ENCODE measurements at places on chromosomes 7 and 10.

- DNase-seq = no peak
These were observed 13.4 kb upstream of the NT5C3A start for GRCh38 chr7:33075818-33076518.

DNA sequence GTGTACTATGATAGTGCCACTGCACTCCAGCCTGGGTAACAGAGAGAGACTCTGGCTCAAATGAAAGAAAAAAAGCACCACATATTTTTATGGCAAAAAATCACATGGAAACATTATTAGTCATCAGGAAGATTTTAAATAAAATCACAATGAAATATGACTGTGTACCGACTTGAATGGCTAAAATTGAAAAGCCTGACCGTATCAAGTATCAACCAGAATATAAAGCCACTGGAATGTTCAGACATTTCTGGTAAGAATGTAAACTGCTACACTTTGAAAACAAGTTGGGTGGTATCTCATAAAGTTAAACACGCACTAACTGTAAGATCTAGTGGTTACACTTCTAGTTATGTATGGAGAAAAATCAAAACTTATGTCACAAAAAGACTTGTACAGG, 306.7 kb upstream of the MBL2 start:
- DNase-seq = no peak

DNA sequence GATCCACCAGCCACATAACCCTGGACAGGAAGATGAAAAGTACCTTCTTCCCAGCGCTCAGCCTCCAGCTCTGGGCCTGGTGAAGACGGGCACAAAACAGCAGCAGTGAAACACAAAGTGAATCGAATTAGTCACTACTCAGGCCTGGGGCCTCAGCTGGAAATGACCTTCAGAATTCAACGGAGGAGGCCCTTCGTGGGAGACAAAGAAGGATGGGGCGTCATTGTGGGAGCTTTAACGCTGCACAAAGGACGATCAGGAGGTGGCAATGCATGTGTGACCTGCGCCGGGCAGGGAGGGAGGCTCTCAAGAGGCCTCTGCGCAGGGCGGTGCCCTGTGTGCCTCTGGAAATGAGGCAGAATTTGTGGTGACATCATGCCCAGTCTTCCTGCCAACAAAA, 161.9 kb downstream of the DNAJB6 start:
- no peak for DNase-seq

- DNase-seq = no peak
These were observed 207.7 kb upstream of the SHH start for GRCh38 chr7:156019776-156020565.

DNA sequence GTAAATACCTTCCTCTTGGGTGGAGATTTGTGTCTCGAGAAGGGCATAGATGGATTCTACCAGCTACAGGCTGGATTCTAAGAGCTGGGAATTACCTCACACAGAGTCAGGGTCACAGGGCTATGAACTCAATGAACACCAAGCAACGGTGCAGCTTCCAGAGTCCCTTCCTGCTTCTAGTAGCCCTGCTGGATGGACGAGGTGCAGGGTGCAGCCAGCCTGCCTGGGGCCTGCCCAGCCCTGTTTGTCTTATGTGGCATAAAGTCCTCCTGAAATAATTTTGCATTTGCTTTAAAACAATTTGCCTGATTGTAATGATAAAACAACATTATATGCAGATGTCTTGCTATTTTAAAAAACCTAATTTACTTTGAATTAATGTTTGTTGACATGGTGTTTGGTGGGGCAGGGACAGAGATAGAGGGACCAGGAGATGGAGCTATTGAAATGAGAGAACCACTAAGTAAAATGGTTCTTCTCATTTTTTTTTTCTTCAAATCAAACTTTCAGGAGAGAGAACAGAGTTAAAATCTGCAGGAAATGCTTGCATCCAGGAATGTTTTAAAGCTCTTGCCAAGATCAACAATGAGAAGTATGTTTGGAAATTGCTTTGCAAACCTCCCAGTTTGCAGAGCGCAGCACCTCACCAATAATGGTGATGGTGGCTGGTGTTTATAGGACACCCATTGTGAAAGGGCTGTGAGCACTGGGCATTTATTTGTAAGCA, 305.4 kb upstream of the PODXL start:
- no peak for DNase-seq

DNA sequence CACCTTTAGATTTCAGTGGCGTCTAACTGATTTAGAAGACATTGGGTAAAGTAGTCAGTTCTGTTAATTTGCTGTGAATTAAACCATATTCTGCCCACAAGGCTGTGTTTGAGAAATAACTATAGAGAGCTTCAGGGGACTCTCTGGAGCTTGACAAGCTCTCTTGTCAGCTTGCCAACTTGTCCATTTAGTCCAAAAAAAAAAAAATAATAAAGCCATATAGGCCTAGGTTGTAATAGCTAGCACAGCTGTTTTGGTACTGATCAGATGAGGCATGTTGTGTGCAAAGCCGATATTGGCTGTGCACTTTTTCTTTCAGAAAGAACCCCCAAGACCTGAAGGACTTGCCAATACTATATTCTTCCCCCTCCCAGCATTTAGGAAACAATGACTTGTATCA, 20.2 kb upstream of the ZNF282 start:
- no peak for DNase-seq

DNA sequence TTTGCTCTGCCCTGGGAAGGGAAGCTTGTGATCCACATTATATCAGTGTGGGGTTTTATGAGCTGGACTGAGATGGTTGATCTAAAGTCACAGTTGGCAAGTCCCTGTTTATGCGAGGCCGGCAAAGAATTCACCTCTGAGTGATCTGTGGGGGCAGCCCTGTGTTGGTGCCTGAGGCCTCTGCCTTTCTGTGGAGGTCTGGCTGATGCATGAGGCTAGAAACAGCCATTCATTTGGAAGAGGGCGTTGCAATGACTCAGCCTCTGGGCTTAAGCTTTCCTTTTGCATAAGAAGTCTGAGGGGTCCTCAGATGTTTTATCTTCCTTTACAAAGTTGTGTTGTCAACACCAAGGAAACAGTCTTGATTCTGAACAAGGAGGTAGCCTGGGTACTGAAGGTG, 126.9 kb downstream of the MGMT start:
- DNase-seq = no peak

DNA sequence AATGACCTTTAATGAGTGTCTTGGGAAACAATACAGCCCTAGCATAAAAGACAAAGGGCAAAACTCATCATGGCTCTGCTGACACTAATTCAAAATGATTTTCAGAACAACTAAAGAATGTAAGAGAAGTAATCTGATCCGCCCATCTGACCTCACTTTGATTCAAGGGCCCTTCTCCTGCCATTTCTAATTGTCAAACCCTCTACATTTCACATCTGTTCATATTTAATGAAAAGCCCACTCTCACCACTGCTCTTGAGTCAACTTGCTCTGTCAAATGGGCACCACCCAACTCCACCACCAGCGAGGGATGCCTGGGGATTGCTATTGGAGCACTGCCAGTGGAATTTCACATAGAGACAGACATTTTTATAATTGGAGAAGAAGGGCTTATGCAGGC, 639.2 kb downstream of the KCNMA1 start:
- DNase-seq = no peak

- DNase-seq = no peak
These were observed 623.9 kb downstream of the SORCS1 start for GRCh38 chr10:106540645-106541044.

DNA sequence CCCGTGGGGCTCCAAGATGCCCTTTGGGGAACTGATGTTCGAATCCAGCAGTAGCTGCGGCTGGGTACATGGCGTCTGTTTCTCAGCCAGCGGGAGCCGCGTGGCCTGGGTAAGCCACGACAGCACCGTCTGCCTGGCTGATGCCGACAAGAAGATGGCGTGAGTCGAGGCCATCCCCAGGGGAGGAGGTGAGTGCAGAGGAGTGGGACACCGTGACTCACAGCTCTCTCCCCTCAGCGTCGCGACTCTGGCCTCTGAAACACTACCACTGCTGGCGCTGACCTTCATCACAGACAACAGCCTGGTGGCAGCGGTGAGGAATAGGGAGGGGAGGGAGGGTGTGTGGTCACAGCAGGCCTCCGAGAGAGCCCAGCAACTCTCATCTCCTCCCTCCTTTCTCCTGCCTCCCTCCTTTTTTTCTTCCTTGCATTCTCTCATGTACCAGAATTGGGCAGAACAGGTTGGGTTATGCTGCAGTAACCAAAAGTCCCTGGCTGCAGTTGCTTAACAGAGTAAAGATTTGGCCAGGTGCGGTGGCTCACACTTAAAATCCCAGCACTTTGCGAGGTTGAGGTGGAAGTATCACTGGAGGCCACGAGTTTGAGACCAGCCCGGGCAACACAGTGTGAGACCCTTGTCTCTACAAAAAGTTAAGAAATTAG, 16.5 kb downstream of the ARPC1B start:
- DNase-seq = no peak

GRCh38 chr10:51875610-51876009, 176.2 kb upstream of the CSTF2T start:
- DNase-seq = no peak

- peak; percentile 18 for DNase-seq
These were observed 24.6 kb upstream of the ITGA8 start for GRCh38 chr10:15744217-15744865.

DNA sequence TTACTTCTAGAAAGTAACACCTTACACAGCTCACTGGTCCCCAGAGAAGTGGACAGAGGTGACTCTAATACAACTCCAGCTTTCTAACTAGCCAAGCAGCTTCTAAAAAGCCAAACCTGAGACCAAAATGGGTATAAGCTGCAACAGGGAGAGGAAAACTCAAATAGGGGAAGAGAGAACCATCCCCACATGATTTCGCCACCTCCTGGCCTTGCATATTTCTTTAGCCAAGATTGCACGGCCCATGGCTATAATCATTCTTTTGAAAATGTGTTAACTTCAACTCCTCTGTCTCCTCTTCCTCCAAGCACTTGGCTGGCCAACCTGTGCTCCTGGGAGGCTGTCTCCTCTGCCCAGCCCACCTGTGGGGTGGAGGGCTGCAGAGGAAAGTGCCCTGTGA, 28.7 kb downstream of the NUP42 start:
- DNase-seq = no peak

DNA sequence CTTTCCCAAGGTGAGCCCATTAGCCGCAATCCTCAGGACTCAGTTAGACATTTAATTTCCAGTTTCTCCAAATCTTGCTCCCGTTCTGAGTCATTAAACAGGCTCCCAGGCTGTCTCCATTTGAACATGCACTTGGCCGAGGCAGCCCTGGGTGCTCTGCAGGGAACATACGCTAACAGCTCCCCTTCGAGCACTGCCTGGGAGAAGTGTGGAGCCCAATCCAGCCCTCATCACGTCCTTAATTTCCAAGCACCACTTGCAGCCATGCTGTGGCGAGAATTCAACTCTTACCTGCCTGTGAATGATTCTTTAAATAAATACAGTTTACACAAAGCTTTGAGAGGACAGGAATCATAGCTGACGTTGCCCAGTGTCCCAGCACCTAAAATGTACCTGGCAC, 218.2 kb downstream of the CCSER2 start:
- DNase-seq = no peak

GRCh38 chr7:74544706-74545469, 91.2 kb downstream of the GTF2IRD1 start:
- no peak for DNase-seq

GRCh38 chr7:82567841-82568240, 124.3 kb upstream of the CACNA2D1 start:
- DNase-seq = no peak

- DNase-seq = no peak
These were observed 126.0 kb downstream of the GATA3 start for GRCh38 chr10:8180360-8181109.

DNA sequence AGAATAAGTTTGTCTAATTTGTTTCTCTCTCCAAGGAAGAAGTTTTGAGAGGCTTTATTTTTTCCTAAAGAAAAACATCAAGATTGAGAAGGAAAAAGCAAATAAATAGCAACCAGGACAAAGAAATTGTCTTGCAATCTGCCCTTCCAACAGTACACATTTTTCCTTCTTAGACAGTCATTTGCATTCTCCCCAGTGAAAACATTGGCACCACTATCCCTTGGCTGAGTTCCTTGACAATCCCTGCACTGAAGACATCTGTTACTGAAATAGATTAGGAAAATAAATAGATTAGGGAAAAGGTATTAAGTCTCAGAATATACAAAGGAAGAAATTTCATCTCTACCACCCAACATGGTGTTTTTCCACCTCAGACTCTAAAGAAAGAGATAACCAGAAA, 12.2 kb upstream of the TMEM243 start:
- no peak for DNase-seq

DNA sequence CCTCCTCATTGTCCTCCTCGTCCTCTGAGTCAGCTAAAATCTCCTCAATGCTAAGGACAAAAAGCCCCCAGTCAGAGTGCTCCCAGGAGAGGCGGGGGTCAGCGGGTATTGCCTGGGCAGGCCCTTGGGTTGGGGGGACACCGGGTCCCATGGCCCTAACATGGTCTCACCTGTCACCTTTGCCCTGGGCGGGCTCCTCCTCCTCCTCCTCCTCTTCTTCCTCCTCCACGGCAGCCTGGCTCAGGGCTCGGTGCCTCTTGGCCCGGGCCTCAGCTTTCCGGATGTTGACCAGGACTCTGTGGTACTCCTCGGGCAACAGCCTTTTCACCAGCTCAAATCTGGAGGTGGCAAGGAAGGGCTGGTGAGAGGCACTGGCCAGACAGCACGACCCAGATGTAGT, 32.0 kb upstream of the FRAT2 start:
- DNase-seq = no peak

GRCh38 chr10:92627845-92628480, 35.0 kb downstream of the KIF11 start:
- DNase-seq = no peak

- no peak for DNase-seq
These were observed 31.8 kb upstream of the ABCA13 start for GRCh38 chr7:48139459-48139858.

GRCh38 chr7:42794673-42795072, 117.2 kb downstream of the C7orf25 start:
- no peak for DNase-seq

DNA sequence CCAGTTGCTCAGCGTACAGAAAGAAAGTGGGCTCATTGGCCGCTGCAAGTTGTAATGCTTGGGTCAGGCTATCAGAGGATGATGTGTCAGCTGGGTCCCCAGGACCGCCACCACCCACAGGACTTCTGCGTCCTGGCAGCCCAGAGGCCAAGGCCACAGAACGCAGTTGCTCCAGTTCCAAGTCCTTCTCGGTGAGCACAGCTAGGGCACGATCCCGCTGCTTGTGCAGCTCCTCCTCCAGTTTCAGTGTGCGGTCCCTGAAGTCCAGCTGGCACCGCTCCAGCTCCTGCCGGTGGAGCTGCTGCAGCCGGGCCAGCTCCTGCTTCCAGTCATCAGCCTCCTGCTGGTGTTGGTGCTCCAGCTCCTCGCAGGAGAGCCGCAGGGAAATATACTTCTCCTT, 3.0 kb downstream of the GCC1 start:
- no peak for DNase-seq

- DNase-seq = no peak
These were observed 23.9 kb upstream of the SPAM1 start for GRCh38 chr7:123901101-123901500.

- no peak for DNase-seq
These were observed 103.6 kb downstream of the AHR start for GRCh38 chr7:17401791-17402627.

DNA sequence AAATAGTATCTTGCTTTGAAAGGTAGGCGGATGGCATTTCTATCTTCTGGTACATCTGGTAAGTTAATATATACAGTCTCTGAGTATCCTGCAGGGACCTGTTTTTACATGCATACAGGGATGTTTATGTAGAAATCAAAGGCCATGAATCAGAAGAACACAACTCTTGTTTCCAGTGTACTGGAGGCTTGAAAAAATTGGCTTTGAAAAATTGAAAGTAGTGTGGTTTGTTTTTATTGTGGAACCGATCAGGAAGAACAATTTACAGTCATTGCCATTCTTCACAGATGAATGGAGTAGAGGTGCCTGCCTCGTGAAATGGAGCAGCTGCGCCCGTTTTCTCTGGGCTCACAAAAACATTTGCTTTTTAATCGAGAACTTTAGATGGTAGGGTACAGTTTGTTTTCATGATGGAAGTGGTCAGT, 54.0 kb upstream of the RPA3 start:
- no peak for DNase-seq

All from CD4-positive, alpha-beta T cell treated with Interleukin-15 for 1 hour (primary cell).